ENCODE measurements at places on chromosomes 6 and 20. TPM values are rescaled to one million over a fixed set of nuclear protein-coding genes. Genes with fewer than 3 reads are reported as not detected.

DNA sequence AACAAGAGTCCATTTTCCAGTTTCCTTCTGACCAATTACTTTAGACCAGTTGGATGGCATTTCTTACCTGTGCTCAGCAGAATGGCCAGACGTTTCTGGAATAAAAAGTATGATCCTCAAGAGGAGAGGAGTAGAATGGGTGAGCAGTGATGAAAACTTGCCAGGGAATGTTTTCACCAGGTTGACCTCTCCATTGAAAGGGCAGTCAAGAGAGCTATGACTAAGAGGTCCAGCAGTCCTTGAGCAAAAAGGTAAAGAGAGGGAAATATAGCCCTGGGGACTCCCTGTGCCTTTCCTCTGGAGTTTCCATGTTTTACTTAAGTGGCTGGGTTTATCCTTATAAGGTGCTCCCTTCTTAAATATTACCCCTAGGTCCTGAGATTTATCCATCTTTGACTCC is 210.9 kb downstream of the TBX18 start:
- DNase-seq, result peak; percentile 10

DNA sequence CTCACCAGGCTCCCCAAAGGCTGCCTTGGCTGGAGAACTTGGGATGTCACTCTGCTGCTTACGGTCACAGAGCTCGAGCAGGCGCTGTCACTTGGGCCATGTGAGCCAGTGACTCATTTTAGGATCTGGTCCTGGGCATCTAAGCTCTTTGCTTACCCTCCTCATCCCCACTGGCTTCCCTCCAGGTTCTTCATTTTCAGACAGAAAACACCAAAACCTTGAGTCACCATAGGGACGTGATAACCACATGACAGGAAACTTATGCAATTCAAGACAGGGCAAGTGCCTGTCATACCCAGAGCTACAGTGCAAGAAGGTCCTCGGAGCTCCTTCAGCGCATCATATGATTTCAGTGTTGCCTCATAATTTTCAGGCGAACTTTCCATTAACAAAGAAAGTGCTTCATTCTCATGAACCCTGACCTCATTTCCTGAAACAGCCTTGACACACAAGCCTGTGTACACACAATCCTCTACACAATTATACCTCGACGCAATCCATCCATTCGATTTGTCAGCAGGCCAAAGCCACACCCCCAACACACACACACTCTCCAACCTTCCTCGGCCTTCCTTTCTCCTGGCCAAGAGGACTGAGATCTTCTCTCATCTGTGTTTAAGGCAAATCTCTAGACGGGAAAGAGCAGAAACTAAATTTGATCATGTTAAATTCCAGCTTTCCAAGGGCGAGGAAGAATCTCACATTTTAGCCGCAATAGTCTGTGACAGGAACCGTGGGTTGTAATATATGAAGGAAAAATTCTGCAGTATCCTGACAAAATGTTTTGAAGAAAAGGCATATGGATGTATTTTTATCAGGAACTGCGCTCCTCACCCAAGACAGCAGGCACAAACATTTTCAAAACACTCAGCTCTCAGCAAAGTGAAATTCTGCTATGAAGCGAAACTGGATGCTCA is 25.3 kb downstream of the TBC1D7 start:
- DNase-seq, result peak; percentile 99

- no peak for DNase-seq
These were observed 5.7 kb downstream of the CABLES2 start for GRCh38 chr20:62401331-62401779.

DNA sequence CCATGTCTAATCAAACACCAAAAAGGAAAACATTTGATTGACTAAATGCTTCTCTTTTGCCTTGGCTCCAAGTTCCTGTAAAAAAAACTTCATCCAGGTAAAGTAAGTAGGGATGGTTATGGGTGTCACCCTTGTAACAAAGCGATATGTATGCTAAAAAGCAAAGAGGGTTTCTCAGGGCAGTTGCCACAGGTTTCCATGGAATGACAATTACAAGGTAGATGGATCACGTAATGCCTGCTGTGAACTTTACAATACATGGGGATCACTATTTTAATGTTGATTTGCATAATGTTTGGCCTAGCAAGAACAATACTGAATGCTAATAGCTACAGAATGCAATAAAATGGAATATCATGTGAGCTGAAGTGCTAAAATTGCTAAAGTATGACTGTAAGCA is 2.9 kb upstream of the BMP2 start:
- no peak for DNase-seq

DNA sequence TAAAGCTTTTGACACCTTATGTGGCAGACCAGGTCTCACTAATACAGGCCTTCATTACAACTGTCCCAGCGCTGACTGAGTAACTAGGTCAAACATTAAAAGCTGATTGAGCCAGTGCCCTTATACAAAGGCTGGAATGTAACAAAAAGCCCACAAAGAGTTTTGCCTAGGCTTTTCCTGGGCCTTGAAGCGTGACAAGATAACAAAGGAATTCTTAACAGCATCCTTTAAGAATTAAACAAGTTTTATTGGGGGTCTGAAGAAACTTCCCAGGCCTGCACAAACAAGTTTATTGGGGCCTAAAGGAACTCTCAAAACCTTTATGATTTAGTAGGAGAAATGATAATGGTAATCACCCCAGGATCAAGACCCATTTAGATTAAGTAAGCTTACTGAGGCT is 267.6 kb upstream of the FAM83B start:
- no peak for DNase-seq

DNA sequence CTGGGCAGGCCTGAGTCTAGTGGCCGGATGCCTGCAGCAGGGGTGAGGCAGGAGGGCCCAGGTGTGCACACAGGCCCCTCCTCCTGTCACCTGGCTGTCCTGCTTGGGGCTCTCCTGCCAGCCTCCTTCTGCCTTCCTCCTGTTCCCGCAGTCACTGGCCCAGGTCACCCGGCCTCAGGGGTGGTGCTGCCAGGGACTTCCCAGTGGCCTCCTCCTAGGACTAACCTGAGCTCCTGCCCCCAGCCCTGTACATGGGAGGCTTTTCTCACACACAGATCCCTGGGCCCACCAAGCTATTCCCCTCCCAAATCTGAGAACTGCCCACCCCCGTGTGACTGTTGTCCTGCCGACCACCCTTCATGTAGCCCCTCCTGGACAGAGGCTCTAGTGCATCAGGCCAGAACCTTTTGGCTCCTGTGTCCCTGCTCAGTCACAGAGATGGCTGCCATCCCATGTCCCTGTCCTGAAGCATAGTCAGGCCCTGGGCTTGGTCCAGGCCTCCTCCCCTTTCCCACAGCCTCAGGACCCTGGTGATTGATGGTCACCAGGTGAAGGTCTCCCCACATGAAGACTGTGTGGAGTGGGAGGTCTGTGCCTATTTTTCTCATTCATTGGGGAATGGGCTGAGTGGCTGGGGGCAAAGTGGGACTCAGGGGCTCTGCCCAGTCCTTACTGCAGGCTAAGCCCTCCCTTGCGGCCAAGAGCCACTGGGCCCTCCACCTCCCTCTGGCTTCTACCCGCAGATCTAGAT is 1.1 kb upstream of the ULBP1 start:
- DNase-seq, result peak; percentile 38

DNA sequence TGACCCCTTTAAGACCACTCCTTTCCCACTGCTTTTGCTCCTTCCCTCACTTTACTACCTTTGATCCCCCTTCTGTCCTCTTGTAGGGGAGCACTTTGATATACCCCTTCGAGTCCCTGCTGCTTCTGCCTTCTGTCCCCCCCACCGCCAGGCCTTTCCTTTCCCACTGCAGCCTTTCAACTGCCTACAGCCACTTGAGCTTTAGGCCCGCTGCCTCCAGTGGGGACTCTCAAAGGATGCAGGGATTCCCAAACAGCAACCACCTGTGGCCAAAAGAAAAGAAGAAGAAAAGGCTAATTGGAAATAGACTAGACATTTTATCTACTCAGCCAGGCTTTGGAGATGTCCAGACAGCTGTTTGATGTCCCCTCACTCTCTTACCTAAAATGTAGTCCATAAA is 77.0 kb upstream of the DTNBP1 start:
- DNase-seq, result no peak

DNA sequence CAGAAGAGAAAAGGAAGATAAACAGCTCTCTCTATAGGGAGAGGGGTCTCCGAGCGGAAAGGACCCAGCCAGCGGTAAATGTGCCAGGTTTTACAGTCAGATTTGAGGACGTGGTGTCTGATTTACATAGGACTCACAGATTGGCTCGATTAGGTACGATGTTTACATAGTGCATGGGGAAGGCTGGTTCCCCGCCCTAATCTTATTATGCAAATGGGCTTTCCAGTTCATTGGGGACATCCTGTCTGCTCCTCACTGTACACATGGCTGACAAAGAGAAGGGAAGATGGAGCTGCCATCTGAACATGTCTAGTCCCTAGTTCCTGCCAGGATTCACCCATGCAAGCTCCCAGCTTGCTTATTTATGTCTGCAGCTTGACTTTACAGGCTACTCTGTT is 119.9 kb downstream of the RNF144B start:
- DNase-seq, result no peak

DNA sequence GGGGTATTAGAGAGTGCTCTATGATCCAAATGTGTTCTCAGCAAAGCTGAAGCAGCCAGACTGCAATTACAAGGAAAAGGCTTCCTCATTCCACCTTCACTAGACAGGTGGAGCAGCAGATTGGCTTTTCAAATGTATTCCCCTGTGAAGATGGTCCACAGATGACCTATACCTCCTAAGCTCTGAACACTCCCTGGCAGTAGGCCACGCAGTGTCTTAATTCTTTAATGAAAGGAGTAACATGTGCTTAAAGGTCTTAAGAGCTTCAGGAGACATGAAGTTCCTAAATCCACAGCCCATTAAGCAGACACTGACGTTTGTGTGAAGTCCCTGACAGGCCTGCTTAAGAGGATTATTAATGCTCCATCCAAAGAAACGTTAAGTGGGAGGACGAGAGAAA is 138.9 kb upstream of the NUP153 start:
- no peak for DNase-seq

DNA sequence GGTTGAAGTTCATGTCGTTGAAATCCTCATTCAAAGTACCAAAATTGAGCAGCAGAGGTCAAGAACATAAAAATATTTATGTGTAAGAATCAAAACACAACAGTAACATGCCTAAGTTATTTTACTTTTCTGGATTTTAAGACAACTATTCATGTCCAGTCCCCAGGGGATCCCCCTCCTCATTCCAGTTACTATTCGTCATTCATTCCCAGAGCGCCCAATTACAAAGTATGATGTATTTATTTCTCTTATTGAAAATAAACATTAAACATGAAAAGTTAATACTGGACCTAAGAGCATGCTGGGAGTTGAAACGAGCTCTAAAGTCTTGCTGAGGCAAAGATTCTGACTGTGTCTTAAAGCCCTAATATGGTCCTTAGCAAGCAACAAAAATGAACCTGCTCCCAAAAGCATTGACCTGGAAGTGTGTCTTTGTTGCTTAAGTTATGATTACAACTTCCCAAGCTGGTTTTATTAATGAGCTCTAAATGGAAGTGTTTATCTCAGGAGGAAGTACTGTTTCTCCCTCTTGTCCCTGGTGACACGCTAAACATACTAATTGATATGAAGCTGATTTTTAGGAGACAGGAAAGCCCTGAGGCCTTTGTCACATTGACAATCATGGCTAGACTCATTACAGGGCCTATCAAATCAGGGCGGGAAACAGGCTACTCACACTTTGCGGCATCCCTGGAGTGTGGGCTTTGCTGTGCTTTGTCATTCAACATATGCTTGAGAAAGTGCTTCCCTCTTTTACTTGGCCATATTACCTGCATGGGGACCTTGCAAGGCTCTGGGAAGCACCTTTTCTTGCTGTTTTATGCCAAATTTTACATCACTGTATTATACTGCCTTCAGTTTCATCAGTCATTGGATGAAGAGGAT is 192.2 kb upstream of the DTNBP1 start:
- DNase-seq, result no peak

- DNase-seq, result peak; percentile 61
These were observed 18.3 kb downstream of the SNX9 start for GRCh38 chr6:157841211-157841840.

DNA sequence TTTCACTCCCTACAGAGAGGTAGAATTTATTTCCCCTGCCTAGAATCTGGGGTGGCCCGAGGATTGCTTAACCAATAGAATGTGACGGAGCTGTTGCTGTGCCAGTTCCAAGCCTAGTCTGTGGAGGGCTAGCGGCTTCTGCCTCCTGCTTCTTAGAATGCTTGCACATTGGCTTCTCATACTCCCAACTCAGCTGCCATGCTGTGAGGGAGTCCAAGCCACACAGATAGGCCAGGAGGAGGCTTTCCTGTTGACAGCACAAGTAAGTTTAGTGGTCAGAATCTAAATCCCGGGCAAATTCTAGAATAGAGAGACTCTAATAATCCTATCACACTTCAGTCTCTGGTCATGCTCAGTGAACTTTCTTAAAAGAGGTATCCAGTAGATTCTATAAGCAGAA is 57.5 kb upstream of the SNRPB2 start:
- no peak for DNase-seq

- DNase-seq, result no peak
These were observed 283.8 kb downstream of the ALDH8A1 start for GRCh38 chr6:134666125-134666524.

GRCh38 chr20:4918473-4918872 is 82.8 kb downstream of the SLC23A2 start:
- no peak for DNase-seq

- peak; percentile 11 for DNase-seq
These were observed 207.1 kb downstream of the ARID1B start for GRCh38 chr6:156984178-156984738.

DNA sequence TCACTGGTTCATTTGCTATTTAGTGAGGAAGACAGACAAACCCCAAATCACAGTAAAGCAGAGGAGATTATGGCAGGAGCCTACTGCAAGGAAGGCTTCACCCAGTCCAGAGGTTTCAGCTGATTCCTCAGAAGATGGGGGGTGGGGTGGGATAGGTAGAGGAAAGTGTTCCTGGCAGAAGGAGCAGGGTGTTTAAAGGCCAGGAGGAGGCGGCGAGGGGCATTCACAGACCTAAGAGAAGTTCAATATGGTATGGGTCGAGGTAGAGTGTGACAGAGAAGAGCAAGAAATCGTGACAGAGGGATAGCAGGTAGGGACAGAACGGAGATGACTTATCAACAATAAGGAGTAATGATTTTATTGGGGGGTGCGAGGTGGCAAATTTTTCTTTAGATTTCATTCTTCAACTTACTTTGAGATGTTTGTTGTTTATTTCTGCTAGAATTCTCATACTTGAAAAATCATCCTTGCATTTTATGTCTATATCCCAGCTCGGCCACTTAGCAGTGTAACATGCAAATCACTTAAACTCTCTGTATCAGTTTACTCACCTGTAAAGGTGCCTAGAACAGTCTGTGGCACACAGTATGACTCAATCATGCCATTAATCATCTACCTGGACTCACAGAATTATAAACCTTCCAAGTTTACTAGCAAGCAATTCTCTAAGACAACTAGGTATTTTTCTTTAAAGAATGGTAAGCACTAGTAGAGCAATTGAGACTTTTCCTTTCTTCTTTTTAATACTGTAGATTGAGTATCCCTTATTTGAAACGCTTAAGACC is 176.7 kb downstream of the REV3L start:
- no peak for DNase-seq

The STMND1 gene
- total RNA-seq, result not detected

The KLC4 gene
- 9.4 TPM for total RNA-seq

The TRIM39 gene
- 16.3 TPM for total RNA-seq

The TRIM10 gene
- total RNA-seq, result not detected

The HLA-DRB5 gene
- total RNA-seq, result not detected

All from HT1080 (cell line).